ENCODE measurements at places on chromosomes 4 and X.

DNA sequence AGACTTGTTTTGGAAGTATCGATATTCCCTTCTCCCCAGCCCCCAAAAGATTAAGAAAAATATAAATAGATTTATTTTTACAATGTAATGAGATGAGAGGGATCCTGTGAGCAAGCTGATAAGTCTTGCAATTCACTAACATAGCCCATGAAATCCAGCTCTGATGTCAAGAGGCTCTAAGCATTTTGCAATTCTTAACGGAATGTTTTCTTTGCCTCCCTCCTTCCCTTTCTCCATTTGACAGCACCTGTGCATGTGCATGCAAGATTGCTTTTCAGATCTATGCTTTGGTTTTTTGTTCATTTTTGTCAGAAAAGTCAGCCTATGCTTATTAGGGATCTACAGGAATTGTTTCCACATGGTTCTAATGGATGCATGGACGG lies 169.9 kb downstream of the SLIT2 start:
- no peak for DNase-seq

GRCh38 chr4:78200949-78201348 lies 143.8 kb downstream of the FRAS1 start:
- no peak for DNase-seq

GRCh38 chr4:100581337-100581736 lies 63.5 kb upstream of the EMCN start:
- DNase-seq: no peak

DNA sequence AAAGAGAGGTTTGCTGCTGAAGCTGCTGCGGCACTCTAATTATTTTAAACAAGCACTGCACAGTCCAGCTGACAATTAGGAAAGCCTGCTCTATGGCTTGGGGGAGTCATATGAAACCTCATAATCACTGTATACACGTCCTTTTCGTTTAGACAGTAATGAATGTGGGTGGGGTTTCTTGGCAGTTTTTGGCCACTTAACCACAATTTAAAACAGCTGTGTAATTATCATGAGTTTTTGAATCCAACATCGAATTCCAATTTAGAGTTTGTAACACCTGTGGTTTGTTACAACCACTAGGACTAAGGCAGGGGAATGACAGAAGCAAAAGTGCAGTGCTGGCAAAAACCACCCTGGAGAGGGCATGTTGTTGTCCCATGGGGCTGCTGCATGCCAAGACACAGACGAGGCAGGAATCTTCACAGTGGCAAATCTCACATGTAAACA lies 99.5 kb downstream of the CXXC4 start:
- DNase-seq: no peak

DNA sequence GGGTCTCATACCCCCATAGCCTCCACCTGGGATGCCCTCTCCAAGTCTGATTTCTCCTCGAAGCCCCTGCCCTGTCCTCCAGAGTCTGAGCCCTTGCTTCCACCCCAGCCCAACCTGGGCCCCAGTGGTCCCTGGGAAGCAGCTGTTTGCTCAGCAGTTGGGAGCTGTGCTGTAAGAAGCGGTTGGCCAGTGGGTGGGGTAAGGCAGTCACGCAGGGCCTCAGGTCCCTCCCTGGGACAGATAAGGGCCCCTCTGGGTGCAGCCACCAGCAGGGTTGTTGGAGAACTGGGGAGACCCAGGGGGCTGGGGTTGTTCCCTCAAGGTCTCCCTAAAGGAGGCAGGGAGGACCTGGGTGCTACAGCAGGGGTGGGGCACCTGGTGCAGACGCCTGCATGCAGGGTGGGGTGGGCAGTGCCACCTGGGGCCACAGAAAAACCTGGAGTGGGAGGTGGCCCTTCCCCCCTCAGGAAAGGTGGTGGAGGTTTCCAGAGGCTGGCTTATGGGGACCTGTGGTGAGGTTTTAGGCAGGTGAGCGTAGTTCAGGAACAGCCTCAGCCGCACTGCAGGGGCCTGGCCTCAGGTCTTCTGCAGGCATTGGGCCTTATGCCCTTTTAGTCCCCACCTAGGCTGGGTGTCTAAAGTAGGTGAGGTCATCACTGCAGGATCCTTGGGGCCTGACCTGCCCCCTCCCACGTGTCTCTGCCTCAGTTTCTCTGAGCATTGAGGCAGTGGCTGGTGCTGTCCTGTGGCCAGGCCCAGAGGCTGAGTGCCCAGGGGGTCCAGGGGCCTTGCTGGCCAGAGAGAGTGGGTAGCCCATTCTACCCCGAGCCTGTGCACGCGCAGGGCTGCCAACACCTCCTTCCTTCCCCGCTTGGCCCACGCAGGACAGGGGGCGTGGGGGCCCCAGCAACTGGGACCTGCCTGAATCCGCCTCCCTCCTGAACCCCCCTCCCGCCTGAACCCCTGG lies 3.1 kb upstream of the SLC26A1 start:
- no peak for DNase-seq

DNA sequence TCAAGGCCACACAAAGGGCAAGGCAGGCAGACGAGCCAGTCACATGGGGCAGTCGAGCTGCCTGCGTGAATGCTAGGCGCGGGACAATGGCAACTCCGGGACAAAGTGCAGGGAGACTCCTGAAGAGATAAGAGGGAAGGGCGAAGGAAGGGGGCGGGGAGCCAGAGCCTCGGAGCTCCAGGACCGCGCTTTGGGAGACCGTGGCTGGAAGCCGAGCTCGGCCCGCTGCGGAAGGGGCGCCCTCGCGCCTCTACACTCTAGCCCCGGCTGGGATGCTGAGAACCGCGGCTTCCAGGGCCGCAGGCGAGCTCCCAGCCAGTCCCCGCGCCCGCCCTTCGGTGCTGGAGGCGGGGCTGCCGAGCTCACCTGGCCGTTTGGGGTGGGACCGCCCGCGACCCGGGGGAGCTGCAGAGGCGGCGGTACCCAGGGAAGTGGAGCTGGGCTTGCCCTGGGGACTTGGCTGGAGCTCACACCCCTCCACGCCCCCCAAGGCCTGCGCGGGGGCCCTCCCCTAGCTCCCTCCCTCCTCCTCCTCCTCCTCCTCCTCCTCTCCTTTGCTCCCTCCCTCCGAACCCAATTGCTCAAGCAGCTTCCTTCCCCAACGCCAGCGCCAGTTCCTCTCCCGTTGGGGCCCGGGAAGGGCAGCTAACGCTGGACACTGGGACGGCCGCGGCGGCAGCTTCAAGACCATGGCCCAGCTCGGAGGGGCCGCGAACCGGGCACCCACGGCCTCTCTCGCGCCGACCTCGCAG lies at the start of gene SOWAHD:
TSS of gene SOWAHD (plus strand) at position 610 of the 752 bp plus-strand sequence. CDS start at position 690, 80 bp downstream.
- DNase-seq: no peak

DNA sequence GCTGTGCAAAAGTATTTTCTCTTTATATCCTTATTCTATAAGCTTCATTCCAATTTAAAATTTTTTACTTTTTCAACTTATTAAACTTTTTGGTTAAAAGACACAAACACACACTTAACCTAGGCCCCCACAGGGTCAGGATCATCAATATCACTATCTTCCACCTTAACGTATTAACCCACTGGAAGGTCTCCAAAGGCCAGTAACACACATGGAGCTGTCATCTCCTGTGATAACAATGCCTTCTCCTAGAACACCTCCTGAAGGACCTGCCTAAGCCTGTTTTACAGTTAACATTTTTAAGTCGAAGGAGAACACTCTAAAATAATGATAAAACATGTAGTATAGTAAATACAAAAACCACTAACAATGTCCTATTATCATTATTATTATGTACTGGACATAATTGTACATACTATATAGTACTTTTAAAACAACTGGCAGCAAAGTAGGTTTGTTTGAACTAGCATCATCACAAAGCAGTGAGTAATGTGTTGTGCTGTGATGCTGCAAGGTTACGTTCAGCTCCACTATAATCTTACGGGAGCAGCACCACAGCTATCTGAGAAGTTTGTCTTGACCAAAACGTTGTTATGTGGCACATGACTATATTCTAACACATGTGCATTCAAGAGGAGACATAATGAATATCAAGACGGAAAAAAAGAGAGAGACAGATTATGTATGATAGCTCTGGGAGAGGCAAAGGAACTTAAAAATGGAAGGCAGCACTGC lies 33.7 kb downstream of the DHX15 start:
- no peak for DNase-seq

DNA sequence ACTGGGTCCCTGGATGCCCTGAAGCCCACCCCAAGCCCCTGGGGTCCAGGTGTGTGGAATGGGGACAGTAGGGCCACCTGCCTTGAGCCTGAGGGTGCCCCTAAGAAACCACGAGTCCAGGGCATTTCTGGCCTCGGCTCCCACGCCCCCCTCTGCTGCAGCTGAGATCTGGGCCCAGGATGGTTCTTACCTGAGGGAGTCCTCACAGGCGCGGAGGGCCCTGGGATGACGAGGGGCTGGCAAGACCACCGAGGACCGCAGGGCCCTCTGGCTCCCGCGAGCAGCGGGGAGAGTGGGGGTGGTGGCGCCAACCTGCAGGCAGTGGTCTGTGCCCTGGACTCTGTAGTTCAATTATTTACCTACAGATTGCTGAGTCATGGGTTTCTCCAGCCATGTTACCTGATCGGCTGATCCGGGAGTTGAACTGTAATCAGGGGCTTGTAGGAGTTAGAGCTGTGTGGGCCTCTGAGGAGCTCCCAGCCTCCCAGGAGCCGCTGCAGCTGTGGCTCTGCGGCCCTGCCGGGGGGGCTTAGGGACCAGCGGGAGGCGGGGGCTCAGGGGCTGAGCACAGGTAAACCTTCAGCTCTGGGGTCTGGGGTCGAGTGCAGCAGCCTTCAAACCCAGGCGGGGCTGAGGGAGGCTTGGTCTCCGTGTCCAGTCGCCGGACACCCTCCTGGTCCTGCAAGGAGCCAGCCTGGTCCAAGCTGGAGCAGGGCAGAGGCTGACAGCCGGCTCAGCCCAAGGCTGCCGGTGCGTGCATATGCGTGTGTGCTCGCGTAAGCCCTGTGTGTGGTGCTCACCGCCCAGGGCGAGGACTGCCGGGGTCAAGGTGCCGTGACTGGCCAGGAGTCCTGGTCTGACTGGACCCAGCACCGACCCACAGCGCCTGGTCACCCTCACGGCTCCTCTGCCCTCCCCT lies at the start of gene SLC26A1:
TSS of gene SLC26A1 (minus strand) at position 294 of the 919 bp plus-strand sequence. CDS start 1,701 bp downstream, outside the sequence.
- no peak for DNase-seq

Data from suppressor macrophage treated with lipopolysaccharide for 4 hours (primary cell).